ENCODE measurements at places on chromosomes 7 and 10.
A peak's percentile ranks its signal among the peaks of the same experiment; 100 is the strongest.

DNA sequence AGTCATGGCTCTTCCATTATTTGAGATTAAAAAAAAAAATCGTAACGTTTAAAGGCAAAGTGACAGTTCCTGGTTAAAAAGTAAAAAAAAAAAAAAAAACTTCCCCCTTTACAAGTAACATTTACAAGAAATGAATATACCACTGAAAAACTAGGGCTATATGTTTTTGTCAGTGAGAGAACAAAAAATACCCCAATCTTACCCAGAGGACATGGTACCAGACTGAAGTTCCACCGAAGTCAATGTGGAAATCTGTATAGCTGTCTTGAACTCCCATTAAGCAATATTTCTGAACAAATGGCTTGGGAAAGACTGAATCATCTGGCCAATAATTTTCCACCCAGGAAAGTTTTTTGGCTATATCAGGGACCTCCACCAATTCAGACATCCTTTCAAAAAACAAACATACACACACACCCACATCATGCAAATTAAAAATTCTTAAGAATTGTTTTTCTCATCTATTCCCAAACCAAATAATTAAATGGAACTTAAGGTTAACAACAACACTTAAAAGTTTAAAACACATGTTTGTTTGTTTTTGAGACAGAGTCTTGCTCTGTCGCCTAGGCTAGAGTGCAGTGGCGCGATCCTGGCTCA lies 50.2 kb downstream of the KDM7A start:
- no peak for DNase-seq

- no peak for DNase-seq
Observed at GRCh38 chr7:116252249-116252648, 41.9 kb downstream of the TES start.

- no peak for DNase-seq
Observed at GRCh38 chr7:84142726-84143125, 51.9 kb downstream of the SEMA3A start.

GRCh38 chr7:128104108-128104742 lies 73.0 kb upstream of the LRRC4 start:
- no peak for DNase-seq

DNA sequence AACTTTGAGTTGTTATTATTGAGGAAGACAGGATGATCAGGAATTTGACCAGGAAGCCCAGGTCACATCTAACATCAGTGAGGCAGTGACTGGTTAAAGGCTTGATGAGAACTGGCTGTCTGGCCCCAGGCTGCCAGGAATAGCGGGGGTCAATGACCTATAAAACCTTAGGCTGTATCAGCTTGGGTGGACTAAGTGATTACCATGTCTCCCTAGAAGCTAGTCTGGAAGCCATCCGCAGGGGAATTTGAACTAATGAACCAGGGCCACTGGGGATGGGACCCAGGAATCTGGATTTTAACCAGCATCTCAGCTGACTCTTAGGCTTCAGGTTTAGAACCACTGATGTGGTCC lies 56.6 kb downstream of the BPGM start:
- DNase-seq: no peak

- no peak for DNase-seq
Observed at GRCh38 chr10:58157076-58157766, 110.5 kb downstream of the IPMK start.

- DNase-seq: no peak
Observed at GRCh38 chr7:134694299-134694698, 47.6 kb downstream of the BPGM start.

DNA sequence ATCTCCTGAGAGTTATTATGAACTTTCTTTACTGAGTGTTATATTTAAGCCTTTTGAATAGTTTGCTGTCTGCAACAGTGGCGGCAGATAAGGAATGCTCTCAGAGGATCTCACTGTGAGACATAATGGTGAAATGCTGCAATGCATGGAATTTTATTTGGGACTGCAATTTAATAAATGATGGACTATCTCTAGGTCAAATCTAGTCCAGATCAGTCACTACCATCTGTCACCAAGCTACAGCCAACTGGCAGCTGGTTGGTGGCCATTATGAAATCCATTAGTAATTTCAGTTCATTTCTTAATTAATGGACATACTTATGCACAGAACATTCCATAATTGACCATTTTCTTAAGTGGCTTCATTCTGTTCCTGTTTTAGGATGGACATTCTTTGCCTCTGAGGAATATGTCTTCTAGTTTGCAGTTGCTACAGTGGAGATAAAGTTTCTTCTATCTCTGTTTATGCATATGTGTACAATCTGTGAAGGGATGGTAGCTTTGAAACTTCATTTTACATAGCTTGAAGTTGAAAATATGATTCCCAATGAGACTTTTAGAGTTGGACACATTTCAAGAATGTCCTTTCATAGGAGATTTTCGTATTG lies 586.6 kb downstream of the SUGCT start:
- no peak for DNase-seq

DNA sequence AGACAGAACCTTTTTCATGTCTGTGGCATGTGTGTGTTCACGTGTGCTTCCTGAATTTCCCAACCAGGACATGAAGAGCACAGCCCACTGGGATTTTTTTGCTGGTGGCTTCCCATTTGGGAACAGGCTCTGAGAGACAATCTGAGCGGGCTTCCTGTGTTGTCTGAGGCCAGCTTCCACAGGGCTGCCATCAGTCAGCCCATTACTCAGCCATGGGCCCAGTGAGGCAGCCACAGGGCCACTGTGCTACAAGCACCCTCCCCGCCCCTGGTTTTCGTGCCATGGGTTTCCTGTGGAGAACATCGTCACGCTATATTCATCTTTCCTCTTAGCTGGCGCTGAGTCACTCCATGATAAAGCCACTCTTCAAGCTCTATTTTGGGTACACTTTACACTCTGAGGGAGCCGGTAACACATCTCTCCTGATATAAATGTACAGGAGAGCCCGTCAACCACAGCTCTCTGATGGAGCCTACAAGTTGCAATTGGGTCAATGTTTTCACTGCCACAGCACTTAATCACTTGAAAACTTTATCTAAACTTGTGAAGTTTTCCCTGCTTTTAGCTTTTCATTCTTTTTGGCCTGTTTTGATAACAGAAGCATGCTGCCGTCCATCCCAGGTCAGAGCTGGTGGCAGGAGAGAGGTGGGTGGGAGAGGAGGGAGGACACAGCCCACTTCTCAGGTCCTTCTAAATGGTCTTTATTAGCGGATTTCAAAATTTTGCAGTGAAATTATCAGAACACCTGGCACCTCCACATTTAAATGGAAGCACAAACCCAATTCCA lies 96.9 kb downstream of the HIPK2 start:
- DNase-seq: peak; percentile 58

- no peak for DNase-seq
Observed at GRCh38 chr10:86734207-86734988, 22.0 kb upstream of the BMPR1A start.

- no peak for DNase-seq
Observed at GRCh38 chr10:102509387-102509786, 5.6 kb downstream of the SUFU start.

DNA sequence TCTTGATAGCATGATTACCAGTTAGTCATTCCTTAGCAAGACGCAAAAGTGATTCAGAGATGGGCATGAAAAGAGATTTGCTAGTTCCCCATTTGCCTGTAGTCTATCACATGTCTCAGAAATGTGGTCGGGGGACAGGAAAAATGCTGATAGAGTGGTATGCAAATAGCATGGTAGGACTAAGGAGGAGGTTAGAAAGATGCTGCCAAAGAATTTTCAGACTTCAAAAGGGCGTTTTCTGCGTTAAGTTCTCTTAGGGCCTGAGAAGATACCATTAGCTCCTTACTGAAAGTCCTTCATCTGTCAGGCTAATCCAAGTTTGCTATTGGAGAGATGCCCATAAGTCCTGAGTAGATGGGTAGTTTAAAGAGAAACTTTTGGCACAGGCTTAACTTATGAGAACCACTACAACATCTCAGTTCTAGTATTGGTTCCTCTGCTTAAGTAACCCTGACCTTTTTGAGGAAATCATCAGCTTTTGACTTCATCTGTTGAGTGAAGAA lies 2.7 kb downstream of the CALD1 start:
- DNase-seq: no peak

DNA sequence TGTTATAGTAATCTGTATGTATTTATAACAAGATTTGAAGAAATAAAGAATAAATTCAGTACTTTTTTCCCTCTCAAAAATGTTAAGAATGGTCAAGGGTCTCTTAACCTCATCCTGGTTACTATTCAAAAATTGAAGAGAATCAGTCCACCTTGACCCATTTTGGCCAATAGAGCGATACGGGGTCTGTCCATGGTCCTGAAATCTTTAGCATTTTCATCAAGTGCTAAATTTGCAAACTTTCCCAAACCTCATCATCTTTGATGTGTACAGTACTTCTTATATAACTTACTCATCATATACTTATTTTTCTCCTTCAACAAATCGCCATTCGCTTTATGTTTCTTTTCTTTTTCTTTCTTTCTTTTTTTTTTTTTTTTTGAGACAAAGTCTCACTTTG lies 23.6 kb downstream of the TMEM178B start:
- DNase-seq: no peak

GRCh38 chr7:108503112-108504026 lies 22.6 kb downstream of the PNPLA8 start:
- no peak for DNase-seq

DNA sequence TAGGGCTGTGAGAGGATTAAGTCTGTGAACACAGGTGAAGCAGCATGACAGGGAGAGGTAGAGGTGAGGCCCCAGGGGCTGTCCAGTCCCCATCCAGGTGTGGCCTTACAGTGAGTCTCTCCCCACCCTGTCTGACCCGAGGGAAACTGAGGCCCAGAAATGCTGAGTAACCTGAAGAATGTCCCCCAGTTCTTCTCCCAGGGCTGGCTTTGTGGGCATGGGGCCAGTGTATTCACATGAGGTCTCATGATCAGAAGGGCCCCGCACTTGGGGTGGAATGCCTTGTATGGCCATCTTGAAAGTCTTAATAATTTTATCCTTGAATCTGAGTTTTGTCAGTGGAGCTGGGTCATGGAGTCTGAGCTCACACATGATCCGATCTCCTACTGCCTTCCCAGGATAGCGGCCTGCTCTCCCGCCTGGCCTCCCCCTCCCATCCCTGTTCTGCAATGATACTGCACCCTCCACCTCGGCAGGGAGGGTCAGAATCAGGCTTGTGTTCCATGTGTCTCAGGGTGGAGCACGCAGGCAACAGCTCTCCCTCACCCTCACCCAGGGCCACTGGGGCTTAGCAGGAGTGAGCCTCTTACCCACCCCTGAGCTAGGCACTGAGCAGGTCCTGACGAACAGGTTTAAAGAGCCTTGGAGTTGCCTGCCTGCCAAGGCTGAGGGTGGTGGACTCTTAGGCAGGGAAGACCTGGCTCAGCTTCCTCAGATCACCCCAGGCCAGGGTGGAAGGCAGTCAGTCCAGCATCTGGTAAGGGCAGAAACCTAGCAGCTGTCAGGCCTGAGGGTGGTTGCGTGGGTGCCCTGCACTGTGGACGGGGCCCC lies 41.4 kb upstream of the NPFFR1 start:
- DNase-seq: no peak

DNA sequence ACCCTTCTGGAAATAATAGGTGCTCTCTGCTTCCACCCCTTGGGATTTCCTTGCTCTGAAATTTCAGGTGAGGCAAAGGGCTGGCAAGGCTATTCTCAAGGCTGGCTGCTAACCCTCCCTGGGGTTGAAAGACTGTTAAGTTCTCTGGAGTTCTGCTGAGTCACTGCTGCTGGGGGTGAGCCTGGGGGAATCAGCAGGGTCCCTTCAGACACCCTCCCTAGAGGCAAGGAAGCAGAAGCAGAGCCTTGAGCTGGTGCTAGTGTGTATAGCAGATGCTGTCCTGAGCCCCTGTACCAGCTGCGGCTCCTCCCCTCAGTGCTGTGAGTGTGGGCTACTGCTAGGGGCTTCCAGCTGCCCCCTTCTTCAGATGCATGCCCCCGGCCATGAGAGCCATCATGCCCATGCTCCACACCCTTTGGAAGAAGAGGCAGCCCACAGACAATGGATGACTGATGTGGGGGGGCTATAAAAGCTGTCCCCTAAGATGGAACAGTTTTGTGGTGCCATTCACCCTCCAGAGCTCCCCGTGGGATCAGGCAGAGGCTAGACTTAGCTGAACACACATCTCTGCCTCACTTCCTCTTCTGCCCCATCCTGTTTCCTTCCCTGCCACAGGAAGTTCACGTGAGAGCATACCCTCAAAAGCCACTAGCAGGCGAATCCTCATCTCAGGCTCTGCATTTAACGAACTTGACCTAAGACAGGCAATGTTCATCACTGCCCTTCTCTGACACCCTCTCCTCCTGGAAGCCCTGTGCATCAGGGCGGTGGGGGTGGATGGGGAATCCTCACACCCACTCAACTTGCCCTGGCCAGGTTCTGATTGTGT lies 91.8 kb downstream of the SH3PXD2A start:
- no peak for DNase-seq

- no peak for DNase-seq
Observed at GRCh38 chr7:151762583-151763245, 114.2 kb downstream of the PRKAG2 start.

DNA sequence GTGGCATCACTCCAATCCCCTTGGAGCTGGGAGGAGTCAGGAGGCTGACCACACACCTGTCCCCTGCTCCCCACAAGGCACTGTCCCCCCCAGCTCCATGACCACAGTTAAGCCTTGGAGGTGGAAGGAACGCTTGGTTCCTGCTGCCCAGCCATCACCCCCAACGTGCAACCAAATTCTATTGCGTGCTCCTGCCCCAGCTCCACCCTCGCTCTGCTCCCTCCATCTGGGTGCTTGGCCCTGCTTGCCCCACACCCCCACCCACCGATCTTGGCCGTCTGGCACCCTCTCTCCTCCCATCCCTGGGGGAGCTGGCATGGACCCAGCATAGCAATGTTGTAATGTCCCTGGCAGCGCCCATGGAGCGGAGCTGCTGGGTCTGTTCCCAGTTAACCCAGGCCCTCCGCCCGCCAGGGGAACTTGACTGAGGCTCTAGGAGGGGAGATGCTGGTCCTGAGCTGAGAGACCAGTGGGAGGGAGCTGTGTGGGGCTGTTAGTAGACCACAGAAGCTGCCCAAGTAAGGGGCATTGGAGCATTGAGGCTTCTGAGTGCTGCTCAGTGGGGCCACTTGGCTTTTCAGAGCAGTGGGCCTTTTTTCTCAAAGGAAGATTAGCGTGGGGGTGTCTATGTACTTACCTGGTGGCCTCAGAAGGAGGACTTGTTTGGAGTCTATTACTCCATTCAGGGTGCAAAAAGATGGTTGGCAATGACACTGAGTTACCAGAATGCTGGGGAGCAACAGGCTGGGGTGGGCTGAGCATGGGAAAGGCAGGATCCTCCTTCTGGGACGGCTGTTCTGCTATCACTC lies 1.1 kb downstream of the EPHB6 start:
- DNase-seq: no peak

GRCh38 chr7:126569402-126569801 lies 683.3 kb downstream of the GRM8 start:
- DNase-seq: no peak

DNA sequence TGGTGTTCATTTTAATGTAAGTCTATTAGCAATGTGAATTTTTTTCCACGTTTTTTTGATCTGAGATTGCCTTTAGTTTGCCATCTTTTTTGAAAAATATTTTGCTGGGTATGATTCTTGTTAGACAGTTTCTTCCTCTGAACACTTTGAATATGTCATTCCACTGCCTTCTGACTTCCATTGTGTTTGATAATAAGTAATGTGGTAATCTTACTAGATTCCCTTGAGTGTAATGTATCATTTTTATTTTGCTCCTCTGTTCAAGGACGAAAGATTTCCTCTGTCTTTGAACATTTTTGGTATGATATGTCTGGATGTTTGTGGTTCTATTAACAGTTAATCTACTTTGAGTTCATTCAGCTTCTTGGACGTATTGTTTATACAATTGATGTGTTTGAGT lies 371.4 kb downstream of the SUGCT start:
- no peak for DNase-seq

All from activated CD4-positive, alpha-beta T cell treated with anti-CD3 and anti-CD28 coated beads, Interleukin-2, amount 50 U/mL, for 4 hours (primary cell).